HCEC 1CT (cell line): ENCODE measurements at places on chromosomes 13 and 19.
A peak's percentile ranks its signal among the peaks of the same experiment; 100 is the strongest.

DNA sequence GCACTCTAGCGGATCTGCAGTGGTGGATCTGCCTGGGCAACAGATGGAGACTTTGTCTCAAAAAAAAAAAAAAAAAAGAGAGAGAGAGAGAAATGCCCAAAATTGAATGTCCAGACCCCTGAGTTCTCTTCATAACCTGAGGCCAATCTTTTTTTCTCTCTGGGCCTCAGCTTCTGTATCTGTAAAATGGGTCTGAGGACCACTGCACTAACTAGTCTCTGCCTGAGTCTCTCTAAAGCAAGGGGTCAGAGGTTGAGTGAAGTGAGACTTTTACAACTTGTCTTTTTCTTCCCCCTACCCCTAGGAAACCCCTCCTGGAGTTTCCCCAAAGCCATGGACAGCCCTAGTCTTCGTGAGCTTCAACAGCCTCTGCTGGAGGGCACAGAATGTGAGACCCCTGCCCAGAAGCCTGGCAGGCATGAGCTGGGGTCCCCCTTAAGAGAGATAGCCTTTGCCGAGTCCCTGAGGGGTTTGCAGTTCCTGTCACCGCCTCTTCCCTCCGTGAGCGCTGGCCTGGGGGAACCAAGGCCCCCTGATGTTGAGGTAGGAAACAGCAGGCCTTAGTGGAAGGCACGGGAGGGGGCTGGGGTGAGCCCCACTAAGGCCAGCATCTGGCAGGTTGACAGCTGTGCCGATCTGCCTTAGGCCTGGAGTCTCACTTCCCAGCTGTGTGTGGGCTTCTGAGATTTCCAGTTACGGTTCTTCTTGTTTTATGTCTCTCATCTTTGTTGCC, 1.8 kb downstream of the TMEM91 start:
- DNase-seq = no peak

- DNase-seq = no peak
Measured at GRCh38 chr13:112714376-112715174, 24.7 kb downstream of the ATP11A start.

DNA sequence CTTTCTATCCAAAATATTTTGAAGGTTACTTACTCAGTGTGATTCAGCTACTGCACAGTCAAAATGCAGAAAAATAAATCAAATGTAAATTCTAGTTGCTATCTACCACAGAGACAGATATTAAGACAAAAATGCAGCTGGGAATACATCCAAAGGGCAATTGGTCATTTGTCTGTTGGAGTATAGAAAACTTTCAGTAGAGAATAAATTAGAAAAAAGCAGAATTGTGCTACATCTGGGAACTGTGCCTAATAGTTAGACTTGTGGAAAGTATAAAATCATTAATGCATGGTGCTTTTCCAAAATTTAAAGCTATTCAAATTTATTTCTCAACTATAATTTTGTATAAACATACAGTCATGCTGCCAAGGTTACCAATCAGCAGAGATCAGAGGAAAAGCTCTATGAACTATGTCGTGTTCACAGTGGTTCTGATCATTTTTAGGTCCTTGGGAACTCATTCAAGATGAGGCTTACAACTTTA, 1635.8 kb downstream of the PCDH9 start:
- DNase-seq = peak; percentile 67

DNA sequence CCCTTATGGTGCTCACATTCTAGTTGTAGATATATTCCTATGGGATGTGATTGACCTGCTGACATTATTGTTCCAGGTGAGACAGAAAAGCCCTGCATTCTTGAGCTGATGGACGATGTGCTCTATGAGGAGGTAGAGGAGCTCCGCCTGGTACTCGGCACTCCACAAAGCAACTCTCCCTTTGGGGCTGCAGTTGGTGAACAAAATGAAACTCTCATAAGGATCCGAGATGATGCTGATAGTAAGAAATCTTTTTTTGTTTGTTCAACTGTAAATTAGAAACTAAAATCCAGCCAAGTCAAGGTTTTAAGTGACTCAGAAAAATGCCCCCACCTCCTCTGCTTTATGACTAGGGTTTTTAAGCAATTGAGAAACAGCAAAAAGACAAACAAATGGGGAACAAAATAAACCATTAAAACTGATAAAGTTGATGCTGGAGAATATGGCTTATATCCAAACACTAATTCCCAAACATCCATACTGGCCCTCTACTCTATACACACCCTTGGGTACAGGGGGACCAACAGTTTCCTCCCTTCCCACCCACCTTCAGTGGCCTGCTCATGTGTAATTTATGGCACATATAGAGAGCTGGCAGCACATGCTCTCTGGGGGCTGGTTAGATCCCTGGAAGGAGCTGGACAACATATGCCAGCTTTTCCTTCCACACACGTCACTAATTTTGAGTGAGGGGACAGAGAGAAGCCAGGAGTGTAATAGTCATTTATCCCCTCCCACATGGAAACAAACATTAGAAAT, 139.6 kb downstream of the STOML3 start:
- no peak for DNase-seq

DNA sequence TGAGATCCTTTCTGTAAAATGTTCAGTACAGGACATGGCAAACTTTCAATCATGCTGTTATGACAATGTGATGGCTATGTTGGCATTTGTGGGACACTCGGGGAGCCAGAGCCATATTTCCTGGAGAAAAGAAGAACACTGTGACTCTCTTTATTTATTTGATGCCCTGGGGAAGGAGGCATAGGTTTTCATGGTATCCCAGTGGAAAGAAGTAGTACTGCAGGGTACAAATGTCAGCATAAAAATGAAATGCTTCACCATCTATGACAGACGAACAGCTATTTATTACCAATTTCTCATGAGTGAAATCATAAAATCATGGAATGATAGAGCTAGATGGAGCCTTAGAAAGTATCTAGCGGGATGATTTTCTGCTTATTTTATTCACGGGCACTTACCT, 217.1 kb downstream of the COL4A1 start:
- DNase-seq = peak; percentile 36

- DNase-seq = no peak
Measured at GRCh38 chr13:32503727-32504126, 34.9 kb downstream of the N4BP2L2 start.

DNA sequence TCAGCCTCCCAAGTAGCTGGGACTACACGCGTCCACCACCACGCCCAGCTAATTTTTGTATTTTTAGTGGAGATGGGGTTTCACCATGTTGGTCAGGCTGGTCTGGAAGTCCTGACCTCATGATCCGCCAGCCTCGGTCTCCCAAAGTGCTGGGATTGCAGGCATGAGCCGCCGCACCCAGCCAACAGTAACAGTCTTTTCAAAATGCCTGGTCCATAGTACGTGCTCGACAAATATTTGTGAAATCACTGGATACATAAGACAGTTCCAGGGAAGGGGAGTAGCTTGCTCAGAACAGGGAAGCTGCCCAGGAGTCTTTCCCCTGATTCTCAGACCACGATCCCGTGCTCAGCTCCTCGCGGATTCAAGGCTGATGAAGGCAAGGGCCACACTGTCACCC, 30.5 kb downstream of the CACNG6 start:
- no peak for DNase-seq

- no peak for DNase-seq
Measured at GRCh38 chr19:27775395-27775794, 1437.6 kb downstream of the UQCRFS1 start.

- DNase-seq = no peak
Measured at GRCh38 chr19:41411100-41411967, 13.7 kb downstream of the BCKDHA start.

DNA sequence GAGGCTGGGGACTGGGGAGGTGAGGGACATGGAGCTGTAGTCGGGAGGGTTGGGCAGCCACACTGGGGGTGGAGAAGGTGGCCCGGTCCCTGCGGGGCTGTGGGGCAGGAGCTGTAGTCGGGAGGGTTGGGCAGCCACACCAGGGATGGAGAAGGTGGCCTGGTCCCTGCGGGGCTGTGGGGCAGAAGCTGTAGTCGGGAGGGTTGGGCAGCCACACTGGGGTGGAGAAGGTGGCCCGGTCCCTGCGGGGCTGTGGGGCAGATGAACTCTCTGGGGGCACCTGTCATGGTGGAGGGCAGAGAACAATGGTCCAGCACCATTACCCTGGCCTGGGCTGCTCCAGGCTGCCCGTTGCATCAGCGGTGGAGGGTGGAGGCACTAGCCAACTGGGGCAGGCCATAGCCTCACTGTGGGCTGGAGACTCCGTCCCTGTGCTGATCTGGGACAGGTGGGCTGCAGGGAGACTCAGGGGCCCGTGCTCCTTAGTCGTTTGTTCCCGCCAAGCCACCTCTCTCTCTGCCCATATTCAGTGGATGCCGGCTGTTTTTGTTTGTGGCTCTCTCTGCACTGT, 51.4 kb downstream of the ATP11A start:
- no peak for DNase-seq

DNA sequence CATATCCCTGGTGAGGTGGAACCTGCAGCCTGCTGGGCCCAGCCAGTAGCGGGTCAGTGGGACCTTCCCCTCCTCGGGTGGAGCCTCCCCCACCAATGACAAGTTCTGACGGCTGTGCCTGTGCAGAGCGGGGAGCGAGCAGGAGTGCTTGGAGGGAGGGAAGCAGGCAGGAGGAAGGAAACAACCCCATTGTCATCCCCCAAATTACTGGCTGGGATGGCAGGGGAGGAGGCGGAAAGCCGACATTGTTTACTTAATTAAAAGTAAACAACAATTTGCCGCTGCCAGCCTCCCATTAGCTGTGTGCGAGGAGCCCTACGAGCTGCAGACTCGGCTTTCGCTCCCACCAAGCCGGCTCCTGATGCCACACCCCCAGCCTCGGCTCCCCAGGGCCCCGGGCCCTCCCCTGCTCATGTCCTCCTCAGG, 45.5 kb downstream of the LYL1 start:
- no peak for DNase-seq

DNA sequence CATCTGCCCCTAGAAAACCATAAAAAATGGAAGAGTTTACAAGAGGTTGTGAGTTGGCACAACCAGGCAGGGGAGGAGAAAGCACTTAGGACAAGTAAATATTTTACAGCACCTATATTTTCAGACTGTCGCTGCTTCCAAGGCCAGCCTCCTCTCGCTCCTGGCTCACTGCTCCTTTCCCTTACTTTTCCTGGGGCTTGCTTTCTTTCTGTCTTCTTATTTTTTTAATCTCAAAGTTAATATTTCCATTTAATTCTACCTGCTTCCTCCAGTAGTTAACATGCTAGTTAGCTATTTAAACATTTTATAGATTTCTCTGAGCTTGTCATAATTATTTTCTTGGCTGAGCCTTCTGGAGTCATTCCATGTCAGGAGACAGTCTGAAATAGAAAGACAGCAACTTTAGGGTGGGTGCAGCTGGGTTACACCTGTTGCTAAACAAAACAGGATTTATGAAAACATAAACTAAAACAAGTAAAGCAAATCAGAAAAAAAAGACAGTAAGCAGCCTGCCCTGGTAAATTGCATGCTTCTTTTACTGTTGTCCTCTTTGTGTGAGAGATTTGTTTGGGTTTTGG, 330.1 kb downstream of the DLEU7 start:
- no peak for DNase-seq

GRCh38 chr19:54352546-54352945, 12.2 kb downstream of the LAIR1 start:
- no peak for DNase-seq

DNA sequence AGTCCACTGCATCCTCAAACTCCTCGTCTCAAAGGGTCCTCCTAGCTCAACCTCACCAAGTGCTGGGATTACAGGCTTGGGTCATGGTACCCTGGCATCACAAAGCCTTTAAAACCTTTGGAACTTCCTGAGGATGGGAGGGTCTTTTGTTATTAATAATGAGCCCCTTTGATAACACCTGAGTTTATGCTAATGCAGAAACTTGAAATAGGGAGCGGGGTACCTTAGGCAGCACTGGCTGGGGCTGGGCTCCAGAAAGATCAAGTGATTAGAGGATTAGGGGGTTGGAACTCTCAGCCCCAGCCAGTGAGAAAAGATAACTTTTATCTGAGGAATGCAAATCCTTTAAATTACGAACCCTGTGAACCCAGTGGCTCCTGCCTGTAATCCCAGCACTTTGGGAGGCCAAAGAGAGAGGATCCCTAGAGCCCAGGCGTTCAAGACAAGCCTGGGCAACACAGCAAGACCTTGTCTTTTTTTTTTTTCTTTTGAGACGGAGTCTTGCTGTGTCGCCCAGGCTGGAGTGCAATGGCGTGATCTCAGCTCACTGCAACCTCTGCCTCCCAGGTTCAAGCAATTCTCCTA, 9.3 kb upstream of the PSPC1 start:
- DNase-seq = no peak

DNA sequence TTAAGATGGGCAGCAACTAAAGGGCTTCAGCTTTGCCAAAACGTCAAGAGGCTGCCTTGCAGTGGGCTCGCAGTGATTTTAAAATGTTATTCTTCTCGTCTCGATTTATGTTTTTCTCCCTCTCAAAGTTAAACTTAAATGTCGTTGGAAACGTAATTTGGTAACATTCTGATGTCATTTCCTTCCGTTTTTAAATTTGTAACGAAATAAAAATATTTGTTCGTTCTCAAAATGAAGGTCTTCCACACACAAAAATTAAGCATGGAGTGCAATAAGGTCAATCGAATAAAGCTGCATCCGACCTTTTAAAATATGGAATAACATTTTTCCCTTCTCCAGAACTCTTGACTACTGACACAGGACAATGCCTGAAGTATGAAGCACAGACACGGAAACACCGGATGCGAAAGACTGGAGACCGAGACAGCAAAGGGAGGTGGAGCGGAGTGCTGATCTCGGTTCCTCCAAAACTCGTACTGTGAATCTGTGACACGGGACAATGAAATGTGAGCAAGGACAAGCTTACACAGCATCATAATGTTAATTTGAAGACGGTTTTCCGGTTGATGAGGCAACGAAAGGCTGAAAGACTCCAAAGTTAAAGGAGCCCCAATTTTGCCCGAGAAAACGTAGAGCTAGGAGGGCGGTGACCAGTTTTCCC, 850 bp downstream of the MTMR6 start:
- DNase-seq = peak; percentile 47

GRCh38 chr19:3521104-3521445, 15.0 kb downstream of the FZR1 start:
- no peak for DNase-seq

GRCh38 chr13:45949161-45949560, 97.6 kb upstream of the SIAH3 start:
- no peak for DNase-seq

DNA sequence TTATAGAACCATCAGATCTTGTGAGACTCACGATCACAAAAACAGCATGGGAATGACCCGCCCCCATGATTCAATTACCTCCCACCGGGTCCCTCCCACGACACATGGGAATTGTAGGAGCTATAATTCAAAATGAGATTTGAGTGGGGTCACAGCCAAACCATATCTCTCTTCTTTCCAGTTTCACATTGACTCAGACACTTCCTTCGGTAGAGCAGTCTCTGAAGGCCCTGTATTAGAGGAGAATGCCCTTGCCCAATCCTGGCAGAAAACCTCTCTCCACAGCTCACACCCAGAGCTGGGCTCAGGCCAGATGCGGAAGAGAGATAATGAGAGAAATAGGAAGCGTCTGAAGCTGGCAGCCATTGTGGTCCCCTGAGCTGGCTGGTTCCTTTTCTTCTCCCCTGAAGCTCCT, 72.4 kb upstream of the CLDN10 start:
- no peak for DNase-seq
